H9 (cell line): ENCODE measurements at places on chromosomes 4 and X.

DNA sequence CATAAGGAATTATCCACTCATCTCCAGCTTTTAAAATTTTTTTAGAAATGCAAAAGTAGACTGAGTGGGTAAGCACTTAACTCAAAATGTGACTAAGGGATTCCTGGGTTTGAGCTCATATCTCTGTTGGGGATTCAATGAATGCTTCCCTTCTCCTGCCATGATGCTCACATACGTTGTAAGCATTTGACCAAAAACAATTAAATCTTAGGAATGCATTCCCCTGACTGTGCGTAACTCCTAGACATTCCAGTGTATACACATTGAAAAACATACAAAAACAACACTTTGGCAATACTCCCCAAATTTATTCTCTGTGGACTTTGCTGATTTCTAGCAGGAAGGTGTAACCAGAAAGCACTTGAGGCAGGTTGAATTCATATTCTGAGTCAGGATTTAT lies 29.8 kb downstream of the SPANXA2 start:
- no peak for DNase-seq

DNA sequence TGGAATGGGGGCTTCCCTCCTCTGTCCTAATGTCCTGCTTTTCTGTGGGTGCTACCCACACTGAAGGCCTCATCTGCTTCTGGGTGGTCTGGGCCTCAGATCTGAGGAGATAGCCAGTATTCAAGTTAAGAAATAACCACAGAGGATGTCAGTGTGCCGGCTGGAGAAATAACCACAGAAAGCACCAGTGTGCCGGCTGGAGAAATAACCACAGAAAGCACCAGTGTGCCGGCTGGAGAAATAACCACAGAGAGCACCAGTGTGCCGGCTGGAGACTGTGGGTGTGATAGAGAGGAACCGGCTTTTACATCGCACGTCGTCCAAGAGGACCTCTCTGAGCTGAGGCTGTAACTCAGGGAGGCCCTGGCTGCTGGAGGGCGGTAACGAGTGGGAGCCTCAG lies 65.7 kb upstream of the PSAPL1 start:
- DNase-seq = no peak

- no peak for DNase-seq
These were observed 17.7 kb upstream of the N4BP2 start for GRCh38 chr4:40038977-40039376.

DNA sequence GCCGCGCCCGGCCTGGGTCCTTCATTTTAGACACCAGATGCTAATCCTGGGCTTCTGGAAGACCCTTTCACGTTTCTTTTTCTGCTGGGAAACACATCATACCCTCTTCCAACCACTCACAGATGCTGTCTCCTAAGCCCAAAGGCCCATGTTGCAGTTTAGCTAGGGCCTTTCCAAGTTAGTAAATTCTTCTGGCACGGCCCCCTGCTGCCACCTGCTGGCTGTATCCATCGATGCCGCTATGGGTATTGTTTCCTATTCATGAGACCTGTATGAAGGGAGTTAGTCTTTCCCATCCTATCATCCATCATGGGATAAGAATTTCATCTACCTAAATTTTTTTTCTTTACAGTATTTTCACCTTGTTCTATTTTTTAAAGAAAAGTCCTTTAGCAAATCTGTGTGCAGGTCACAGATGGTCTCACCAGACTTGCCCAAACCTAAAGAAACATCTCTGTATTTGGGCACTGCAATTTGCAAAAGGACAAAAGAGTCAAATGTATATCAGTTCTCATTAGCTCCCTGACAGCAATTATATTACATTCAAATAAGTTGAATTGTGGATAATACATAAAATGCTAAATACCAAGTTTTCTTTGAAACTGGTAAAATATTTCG lies 37.8 kb upstream of the SLC9A7 start:
- DNase-seq = peak; percentile 74

DNA sequence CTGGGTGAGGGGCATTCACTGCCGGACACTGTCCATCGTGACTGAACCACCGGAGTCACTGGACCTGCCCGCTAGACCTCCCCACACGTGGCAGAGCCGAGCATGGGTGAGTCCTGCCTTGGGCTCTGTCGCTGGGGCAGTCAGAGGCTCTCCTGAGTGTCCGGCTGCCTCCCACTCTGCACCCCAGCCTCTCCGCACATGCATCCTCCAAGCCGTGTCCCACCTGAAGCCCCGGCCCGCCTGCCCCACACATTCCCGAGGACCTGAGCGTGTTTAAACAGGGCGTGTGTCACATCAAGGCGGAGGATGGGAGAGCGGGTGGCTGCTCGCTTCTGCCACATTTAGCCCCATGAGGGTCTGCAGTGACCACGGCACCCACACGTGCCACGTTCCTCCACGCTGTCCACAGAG lies 4.7 kb downstream of the CPLX1 start:
- DNase-seq = no peak

- DNase-seq = peak; percentile 69
These were observed at the start of gene SH3RF1 for GRCh38 chr4:169270810-169271691. TSS of gene SH3RF1 (minus strand) at chr4:169270956. CDS start at chr4:169269212, 1,744 bp downstream.

GRCh38 chr4:160595646-160596045 lies 1492.8 kb downstream of the RAPGEF2 start:
- DNase-seq = no peak

GRCh38 chr4:177250056-177250696 lies 59.5 kb upstream of the NEIL3 start:
- peak; percentile 84 for DNase-seq

DNA sequence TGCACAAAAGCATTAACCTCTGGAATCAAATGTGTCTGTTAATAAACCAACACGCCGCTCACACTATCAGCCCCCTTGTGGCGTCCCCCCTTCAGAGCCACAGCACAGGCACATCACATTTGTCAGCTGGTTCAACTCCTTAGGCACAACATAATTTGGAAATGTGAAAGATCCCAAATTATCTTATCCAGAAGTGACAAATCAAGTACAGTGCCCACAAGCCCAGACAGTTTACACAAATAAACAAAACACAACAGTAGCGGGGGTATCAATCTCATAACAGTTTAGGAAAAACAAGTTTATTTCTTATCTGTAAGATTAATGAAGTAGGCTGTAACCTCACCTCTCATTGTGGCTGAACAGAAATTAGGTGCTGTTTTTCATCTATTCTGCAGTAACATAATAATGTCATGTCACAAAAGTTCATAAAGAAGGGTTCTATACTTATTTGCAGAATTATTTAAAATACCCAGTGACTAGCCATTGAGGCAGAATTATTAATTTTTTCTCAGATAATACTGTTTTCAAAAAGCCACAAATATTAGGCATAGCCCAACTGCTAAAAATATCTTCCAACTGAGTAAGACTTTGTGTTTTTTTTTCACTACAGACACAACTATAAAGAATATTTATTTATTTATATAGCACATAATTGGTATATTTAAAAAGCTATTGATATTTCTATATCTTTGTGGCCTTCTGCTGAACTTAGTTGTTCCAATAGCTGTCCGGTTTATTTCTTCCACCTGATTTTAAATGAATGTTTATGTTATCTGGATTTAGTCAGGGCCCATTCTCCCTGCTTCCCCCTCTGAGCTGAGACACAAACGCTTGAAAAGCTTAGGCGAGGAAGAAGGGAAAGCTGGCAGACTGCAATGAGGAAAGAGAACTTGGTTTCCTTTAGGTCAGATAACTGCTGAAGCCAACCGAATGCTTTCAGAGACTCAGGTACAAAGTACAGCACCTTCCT lies 214.7 kb downstream of the QDPR start:
- no peak for DNase-seq

GRCh38 chr4:138670681-138671080 lies 344.9 kb upstream of the NOCT start:
- DNase-seq = no peak

- DNase-seq = no peak
These were observed 229.7 kb upstream of the GALNT7 start for GRCh38 chr4:172938870-172939269.

GRCh38 chrX:15883540-15883863 lies 28.9 kb upstream of the AP1S2 start:
- DNase-seq = no peak

GRCh38 chr4:37673538-37674192 lies 12.5 kb downstream of the RELL1 start:
- DNase-seq = no peak

GRCh38 chrX:21946925-21947641 lies 6.6 kb downstream of the SMS start:
- peak; percentile 40 for DNase-seq

GRCh38 chrX:14673764-14674163 lies 144.4 kb downstream of the GLRA2 start:
- no peak for DNase-seq

DNA sequence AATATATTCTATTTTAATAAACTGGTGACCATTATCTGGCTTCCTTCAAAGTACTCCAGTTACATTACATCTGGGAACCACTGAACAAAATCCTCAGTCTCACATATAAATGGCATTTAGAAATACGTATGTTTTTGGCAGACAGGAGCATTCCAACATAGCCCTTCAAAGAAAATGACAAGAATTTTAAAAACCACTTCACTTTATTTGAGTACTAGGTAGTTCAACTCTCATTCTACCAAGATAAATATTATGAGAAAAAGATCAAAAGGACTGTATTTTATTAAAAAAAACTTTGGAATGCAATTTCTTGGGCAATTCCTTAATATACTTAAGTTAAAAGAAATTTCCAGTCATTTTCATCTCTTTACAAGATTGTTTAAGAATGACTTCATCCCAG lies 17.6 kb downstream of the TNIP3 start:
- DNase-seq = no peak

DNA sequence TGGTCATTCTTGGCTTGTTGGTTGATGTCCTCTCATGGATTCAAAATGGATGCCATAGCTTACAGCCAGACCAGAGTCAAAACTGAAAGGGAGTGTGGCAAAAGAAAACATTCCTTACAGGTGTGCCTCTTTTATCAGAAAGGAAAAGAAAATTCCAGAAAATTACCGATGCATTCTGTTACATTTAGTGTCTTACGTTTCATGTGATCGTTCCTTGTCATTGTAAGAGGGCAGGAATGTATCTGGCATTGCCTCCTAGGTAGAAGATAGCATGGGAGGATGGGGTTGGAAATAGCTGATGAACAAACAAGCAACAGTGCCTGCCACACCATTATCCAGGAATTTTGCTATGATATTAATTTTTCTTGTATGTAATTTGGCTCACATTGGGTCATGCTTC lies 13.1 kb downstream of the GRXCR1 start:
- no peak for DNase-seq
